Activated CD8-positive, alpha-beta memory T cell treated with anti-CD3 and anti-CD28 coated beads, Interleukin-2, amount 10 ng/mL, durations not matched to agents 7 days and 5 days (primary cell): ENCODE measurements at places on chromosomes 12 and 14. TPM values are rescaled to one million over a fixed set of nuclear protein-coding genes. Genes with fewer than 3 reads are reported as not detected.

GRCh38 chr12:93894391-93895088 is 217.4 kb downstream of the CRADD start:
- DNase-seq = no peak

DNA sequence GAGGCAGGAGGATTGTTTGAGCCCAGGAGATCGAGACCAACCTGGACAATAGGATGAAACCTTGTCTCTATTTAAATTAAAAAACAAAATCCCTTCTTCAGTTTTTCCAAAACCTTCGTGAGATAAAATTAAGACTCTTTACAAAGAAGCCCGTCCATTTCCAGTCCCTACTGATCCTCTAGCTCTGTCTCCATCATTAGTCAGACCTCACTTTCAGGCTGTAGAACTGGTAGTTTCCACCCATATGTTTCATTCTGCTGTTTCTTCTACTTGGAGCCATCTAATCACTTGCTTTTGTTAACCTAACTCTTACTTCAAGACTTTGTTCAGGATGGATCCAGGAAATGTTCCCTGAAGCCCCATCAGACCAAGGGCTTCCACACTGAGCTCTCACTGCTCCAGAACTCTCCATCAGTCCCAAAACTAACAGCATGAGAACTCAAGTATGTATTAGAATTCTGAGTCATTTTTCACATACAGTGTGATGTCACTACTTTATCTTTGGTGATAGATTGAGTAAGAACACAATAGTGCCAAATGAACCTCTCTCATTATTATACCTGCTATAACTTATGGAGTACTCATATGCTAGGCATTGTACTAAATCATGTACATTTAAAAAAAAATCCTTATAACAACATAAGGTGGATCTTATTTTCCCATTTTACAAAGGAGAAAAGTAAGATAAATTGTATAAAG is 90.8 kb downstream of the PRICKLE1 start:
- DNase-seq = no peak

The FAM181A gene
- not detected for total RNA-seq

The WSCD2 gene
- not detected for total RNA-seq

The AQP6 gene
- not detected for total RNA-seq
